ENCODE measurements at places on chromosomes 1 and 21. TPM values are rescaled to one million over a fixed set of nuclear protein-coding genes. Genes with fewer than 3 reads are reported as not detected.

The PROK1 gene
- total RNA-seq: not detected

The OR2AK2 gene
- total RNA-seq: not detected

The C1QC gene
- not detected for total RNA-seq

The SCAMP3 gene
- total RNA-seq: 73.5 TPM

The B3GALT6 gene
- 31.2 TPM for total RNA-seq

The MX2 gene
- total RNA-seq: 0.80 TPM

The CENPF gene
- 28.3 TPM for total RNA-seq
